ENCODE measurements at places on chromosomes 16 and 17.
A peak's percentile ranks its signal among the peaks of the same experiment; 100 is the strongest.

- DNase-seq, result no peak
Observed at GRCh38 chr16:81816793-81817210, 37.7 kb downstream of the PLCG2 start.

- no peak for DNase-seq
Observed at GRCh38 chr17:75481194-75482068, 25.0 kb downstream of the TMEM94 start.

GRCh38 chr16:13727943-13728342 lies 192.0 kb upstream of the ERCC4 start:
- DNase-seq, result no peak

- no peak for DNase-seq
Observed at GRCh38 chr17:58811290-58811689, 55.6 kb downstream of the PPM1E start.

DNA sequence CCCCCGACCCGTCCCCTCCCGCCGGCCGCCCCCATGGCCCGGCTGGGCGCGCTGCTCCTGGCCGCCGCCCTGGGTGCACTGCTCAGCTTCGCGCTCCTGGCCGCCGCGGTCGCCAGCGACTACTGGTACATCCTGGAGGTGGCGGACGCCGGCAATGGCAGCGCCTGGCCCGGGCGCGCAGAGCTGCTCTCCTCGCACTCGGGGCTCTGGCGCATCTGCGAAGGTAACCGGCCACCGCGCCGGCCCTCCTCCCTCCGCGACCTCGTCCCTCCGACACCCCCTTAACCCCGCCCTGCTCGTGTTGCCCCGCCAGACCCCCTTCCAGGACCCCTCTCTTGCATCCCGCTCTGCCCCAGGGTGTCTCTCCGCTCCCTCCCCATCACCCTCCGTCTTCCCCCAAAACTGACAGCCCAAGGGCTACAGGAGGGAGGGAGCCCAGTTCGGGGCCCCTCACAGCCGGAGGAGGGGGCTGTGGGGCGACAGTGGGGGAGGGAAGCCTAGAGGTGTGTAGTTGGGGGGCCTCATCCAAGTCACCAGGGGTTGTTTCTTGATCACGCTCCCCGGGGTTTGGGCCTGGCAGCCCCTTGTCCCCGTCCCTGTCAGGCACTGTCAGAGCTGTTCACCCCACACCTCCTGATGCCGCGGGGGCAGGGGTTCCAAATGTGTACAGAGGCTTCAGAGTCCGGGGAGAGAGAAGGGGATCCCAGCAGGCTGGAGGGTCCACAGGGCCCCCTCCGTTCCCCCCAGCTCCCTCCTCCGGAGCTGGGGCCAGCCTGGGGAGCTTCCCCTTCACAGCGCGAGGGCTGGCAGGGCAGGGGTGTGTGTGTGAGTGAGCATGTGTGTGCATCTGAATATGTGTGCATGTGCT lies 794 bp downstream of the TMEM235 start:
- peak; percentile 43 for DNase-seq

DNA sequence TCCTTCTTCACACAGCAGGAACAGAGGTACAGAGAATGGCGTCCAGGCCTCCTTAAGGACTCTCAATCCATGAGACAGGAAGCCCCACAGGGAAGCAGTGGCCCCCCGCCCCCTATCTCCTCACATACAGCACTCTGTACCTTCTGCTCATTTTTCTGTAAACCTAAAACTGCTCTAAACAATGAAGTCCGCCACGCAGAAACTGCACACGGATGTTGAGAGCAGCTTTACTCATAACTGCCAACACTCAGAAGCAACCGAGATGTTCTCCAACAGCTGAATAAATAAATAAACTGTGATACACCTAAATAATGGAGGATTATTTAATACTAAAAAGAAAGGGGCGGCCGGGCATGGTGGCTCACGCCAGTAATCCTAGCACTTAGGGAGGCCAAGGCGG lies 9.9 kb downstream of the TBC1D16 start:
- DNase-seq, result no peak

DNA sequence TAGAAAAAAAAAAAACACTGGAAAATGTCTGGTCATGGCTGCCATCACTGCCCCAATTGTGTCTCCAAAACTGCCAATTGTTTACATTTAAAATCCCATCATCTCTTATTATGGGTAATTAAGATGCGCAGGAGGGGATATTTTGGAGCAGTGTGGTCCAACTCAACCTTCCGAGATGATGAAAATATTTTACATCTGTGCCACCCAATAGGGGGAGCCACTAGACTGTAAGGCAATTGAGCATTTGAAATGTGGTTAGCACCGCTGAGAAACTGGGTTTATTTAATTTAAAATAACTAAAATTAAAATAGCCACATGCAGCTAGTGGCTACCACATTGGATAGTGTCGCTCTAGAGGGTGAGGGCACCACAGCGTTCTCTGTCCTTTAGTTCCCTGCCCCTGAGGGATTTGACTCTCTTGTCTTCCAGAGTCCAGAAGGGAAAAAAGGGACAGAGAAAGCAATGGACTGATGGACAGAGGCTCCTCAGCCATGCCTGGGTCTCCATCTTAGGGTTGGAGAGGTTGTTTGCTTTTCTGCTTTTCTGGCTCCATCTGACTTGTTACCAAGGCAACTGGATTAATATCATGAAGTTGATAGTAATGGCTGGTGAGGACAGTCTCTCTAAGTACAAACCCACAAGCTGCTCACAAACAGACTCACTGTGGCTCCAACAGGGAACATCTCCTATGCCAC lies 3.5 kb downstream of the MPO start:
- DNase-seq, result no peak

DNA sequence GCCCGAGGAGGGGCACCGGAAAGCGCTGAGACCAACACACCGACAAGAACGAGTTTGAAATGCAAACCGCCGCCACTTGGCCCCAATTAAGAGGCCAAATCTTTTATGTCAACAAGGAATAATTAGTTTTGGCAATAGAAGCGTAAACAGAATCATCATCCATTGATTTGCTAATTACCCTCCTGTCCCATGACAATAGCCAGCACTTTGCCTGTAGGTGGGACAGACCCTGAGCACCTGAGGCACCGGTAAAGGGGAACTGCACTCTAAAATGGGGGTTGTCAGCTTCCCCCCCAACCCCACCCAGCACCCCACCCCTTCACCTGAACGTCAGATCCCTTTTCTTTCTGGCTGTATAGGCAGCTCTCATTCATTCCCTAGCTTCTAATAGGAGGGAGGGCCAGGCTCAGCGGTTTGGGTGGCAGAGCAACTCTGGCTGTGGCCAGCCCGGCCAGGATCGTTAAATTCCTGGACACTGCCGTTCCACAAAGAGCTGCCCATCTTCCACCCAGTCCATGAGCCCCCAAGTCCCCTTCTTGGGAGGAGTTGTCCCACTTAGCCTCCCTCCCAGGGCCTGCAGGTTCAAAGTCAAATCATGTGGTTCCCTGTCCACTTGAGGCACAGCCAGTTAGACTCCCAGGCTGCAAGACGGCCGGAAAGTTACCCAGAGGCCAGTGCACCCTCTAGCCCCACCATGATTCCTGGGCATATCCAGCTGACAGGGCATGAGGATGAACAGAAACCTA lies 45.8 kb downstream of the WNT3 start:
- no peak for DNase-seq

- no peak for DNase-seq
Observed at GRCh38 chr16:54210452-54211125, 76.0 kb downstream of the IRX3 start.

DNA sequence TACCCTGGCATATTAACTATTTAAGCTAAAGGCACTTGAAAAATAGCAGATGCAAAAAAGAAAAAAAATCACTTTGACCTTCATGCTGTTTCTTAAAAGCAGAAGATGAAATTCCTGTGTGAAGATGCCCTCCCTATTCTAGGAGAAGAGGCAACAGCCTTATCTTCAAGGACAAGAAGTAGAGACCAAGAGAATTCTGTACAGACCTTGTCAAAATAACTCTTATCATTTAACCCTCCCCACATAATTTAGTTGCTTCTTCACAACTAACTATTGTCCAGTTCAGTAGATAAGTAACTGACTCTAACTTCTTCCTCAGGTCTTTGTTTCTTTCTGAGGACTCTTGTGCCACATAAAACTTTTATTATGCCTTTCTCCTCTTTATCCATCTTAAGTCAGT lies 72.0 kb upstream of the MARCHF10 start:
- no peak for DNase-seq

GRCh38 chr17:51439395-51440229 lies 179.3 kb downstream of the UTP18 start:
- DNase-seq, result no peak

DNA sequence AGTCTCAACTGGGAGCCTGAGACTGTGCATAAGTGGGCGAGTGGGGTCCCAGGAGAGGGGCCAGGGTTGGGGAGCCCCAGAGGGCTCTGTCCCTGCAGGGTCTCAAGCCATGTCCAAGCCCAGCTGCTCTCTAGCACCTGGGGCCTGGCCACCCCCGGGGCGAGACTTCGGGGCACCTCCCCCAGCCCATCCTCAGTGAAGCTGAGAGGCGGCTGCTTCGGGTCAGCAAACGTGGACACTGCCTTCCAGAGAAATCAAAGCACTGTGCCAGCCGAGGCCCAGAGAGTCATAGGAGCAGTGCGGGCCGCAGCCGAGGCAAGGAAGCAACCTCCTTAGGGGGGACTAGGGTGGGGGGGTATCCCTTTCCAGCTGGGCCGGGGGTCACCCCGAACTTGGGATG lies 77.5 kb downstream of the ENGASE start:
- no peak for DNase-seq

- no peak for DNase-seq
Observed at GRCh38 chr16:2979669-2980226, 498 bp downstream of the PKMYT1 start.

DNA sequence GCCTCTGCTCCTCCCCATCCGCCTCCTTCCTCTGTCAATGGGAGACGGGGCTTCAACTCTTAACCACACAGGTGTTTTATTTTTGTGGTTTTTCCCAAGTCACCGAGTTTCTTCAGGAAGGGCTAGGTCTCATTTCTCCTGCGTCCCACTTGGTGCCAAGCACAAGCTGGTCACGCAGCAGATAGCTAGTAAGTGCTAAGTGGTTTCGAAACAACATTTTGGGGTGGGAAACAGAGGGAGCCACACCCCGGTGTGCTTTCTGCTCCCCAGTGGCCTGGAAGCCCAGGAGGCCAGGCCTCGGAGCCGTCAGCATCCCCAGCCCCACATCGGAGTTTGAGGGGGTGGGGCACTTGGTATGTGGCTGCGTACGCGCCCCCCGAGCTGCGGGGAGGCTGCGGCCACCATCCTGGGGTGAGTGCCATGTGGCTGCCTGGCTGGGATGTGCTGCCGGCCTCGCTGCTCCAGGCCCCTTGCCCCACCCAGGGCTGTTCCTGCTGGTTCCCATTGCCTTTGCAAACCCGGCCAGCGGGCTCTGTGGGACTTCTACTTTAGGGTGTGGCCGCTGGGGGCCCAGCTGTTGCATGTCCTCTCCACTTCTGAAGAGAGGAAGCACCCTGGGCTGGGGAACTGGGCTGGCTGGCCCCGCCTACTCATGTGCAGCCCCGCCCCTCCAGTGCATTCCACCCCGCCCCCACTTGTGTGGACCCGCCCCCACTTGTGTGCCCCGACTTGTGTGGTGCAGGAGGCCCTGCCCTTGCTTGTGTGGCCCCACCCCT lies 55.6 kb downstream of the BAIAP2 start:
- DNase-seq, result peak; percentile 24

DNA sequence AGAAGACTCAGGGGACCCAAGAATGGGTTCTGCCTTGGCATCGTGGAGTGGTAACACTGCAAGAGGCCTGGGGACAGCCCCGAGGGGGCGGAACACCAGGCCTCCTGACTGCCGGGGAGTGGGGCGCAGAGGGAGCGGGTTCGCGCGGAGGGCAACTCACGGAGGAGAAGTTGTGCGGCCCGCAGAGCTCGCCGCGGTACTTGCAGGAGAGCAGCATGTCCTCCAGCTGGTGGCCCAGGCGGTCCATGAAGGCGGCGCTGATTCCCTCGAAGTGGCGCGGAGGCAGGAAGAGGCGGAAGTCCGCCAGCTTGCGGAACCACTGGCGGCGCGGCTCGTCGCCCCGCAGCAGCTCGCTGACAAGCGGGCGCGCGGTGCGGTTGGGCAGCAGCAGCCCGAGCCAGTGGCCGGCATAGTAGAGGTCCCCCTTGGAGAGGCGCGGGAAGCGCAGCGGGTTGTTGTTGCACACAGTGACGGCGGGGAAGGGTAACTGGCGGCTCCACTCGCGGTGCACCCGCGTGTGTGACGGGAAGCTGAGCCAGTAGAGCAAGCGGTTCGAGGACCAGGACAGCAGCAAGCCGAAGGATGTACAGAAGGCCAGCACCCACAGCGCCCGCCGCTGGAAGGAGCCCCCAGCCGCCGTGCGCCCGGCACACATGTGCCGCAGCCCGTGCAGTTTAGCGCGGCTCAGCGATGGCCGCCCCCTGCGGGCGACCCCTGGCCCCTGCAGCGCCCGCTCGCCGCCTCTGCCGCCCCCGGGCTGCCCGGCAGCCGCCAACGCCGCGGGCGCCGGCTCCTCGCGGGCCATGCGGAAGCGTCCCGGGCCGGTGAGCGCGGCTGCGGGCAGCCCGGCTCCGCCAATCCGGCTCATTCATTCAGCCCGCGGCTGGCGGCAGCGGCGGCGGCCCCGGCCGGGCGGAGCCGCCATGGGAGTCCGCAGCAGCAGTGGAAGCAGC lies 1.6 kb downstream of the ASIC2 start:
- DNase-seq, result no peak

GRCh38 chr17:35968520-35969054 lies 12.7 kb downstream of the CCL16 start:
- no peak for DNase-seq

DNA sequence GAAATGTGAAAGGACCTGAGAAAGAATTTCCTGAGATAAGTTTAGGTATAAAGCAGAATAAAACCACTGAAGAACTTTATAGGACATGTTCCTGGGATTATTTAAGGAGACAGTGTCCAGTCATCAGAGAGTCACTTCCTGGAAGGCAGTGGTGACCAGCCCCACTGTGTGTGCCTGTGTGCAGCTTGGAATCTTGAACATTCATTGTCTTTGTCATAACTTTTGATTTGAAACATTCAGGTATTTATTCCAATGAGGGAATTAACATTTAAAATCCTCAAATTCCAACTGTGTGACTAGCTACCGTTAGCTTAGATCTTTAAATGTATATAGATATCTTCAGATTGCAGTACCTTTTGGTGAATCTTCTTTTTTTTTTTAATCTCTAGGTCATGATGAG lies 61.7 kb upstream of the MRC2 start:
- DNase-seq, result no peak

- DNase-seq, result no peak
Observed at GRCh38 chr17:67041941-67042899, 2.1 kb upstream of the CACNG1 start.

GRCh38 chr17:62588109-62588508 lies 39.4 kb upstream of the MRC2 start:
- DNase-seq, result no peak

- DNase-seq, result no peak
Observed at GRCh38 chr17:45883063-45883462, 11.3 kb upstream of the MAPT start.

- no peak for DNase-seq
Observed at GRCh38 chr16:49382916-49383315, 9.3 kb downstream of the C16orf78 start.

- DNase-seq, result no peak
Observed at GRCh38 chr17:3959921-3960601, 4.2 kb downstream of the ATP2A3 start.
